ENCODE measurements at places on chromosomes 12 and 14.

GRCh38 chr14:68535404-68536017 is 257.4 kb downstream of the ZFP36L1 start:
- no peak for DNase-seq

GRCh38 chr12:104454997-104455396 is 1.8 kb upstream of the CHST11 start:
- no peak for DNase-seq

- DNase-seq: no peak
Measured at GRCh38 chr14:67468378-67468730, 20.2 kb downstream of the TMEM229B start.

DNA sequence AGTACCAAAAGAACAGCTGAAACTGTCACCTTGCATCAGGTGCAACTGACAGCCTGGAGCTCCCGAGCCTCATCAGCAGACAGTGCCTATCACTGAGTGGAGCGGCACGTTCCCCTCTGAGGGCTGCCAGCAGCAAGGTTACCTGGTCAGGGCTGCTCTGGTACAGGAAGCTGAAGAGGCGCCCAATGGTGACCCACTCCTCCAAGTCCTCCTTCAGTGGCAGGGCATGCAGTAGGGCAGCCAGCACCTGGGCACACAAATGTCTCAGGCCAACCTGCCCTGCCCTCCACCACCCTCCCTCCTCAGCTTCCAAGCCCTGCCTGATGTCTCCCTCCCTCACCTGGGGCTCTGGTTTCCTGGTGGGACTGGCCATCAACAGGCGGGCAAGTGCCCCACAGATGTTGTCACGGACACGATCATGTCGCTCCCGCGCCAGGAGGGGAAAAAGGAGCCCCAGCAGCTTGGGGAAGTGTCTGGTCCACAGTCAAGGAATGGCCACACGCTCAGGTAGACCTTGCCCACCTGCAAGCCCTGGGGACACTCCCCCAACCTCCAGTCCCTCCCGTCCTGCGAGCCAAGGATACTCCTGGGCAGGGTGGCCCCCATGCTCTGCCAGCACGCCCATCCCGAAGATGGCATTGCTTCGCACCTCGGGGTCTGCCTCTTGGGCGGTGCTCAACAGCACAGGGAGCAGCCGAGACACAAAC is 7.1 kb downstream of the IPO4 start:
- no peak for DNase-seq

DNA sequence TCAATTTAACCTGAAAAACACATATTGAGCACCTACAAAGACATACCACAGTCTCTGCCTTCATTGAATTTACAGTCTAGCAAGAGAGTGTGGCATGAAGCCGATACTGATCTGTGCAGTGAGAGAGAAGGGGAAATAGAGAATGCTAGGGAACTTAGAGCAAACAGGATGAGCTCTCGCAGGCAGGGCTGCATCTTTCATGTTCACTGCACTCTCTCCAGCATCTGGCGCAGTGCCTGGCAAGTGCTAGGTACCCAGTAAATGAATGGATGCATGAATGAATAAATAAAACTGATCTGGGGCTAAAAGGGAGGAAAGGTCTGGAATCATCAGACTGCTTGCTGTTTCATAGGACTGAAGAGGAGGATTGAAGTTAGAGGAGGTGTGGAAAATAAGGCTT is 256.5 kb upstream of the NPAS3 start:
- DNase-seq: no peak

- DNase-seq: no peak
Measured at GRCh38 chr12:105585107-105585506, 254.6 kb downstream of the C12orf75 start.

- DNase-seq: no peak
Measured at GRCh38 chr14:64541261-64541971, 875 bp downstream of the HSPA2 start.

DNA sequence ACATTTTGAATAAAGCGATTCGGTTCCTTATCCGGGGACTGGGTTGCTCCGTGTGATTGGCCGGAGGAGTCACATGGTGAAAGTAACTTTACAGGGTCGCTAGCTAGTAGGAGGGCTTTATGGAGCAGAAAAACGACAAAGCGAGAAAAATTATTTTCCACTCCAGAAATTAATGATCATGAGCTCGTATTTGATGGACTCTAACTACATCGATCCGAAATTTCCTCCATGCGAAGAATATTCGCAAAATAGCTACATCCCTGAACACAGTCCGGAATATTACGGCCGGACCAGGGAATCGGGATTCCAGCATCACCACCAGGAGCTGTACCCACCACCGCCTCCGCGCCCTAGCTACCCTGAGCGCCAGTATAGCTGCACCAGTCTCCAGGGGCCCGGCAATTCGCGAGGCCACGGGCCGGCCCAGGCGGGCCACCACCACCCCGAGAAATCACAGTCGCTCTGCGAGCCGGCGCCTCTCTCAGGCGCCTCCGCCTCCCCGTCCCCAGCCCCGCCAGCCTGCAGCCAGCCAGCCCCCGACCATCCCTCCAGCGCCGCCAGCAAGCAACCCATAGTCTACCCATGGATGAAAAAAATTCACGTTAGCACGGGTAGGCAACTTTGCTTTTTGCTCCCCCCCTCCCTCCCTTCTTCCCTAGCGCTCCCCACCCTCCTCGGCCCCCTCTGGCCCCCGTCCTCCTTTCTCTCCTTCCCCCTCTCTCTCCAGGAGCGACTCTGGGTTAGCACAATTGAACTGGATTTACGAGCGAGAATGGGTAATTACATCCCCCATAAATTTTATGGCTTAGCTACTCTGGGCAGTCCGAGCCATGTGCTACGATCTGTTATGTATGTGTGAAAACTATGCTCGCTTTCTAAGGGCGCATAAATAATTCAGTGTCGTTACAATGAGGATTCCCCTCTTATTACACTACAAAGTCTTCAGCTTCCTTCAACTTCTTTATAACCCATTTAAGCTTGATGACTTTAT is at the start of gene HOXC4:
TSS of gene HOXC4 (plus strand) at position 85 of the 991 bp plus-strand sequence. CDS start at position 173, 88 bp downstream.
- DNase-seq: no peak

GRCh38 chr12:93060666-93061472 is 131.8 kb upstream of the EEA1 start:
- no peak for DNase-seq

DNA sequence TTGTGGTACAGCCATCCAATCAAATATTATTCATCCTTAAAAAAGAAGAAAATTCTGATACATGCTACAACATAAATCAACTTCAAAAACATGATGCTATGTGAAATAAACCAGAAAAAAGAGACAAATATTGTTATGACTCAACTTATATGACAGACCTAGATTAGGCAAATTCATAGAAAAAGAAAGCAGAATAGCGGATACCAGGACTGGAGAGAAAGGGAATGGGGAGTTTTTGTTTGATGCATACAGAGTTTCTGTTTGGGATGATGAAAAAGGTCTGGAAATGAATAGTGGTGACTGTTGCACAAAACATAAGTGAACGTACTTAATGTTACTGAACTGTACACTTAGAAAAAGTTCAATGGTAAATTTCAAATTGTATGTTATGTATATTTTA is 82.3 kb downstream of the SPPL3 start:
- DNase-seq: no peak

- no peak for DNase-seq
Measured at GRCh38 chr14:61217516-61217915, 63.6 kb downstream of the TMEM30B start.

GRCh38 chr14:22003461-22003860 is 329.8 kb upstream of the OR4E1 start:
- no peak for DNase-seq

- no peak for DNase-seq
Measured at GRCh38 chr14:91878274-91878673, 10.9 kb upstream of the TC2N start.

- DNase-seq: no peak
Measured at GRCh38 chr14:100864206-100864605, 38.3 kb downstream of the MEG3 start.

- no peak for DNase-seq
Measured at GRCh38 chr12:117998719-117999118, 17.8 kb upstream of the RFC5 start.

DNA sequence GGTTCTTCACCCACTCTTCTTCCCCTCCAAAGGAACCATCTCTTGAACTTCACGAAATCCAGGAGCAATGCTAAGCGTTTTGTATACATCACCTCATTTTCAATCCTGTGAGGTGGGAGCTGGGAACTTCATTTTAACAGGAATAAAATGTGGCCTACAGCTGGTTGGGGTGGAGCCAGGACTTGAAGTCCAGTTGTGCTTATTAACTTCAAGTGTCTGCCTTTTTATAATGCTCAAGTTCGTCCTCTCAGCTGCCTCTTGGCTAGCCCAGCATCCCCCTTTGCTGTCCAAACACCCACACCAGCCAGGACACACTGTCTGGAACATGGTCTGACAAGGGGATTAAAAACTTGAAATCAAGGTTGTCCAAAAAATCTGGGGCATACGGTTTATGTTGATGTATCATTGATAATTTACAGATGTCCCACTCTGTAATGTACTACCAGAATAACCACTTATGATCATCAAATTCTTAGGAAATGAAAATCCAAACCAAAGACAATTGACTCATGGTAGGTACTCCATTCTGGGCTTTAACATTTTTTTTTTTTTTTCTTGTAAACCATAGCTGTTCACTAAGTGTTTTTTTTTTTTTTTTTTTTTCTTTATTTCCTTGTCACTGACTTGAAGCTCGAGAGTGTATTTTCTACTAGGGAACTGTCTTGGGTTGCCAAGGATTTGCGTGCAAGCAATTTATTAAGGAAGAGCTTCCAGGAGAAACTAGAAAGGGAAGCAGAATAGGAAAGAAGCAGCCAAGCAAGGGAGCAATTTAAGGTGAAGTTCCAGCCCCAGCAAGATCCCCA is 252.3 kb downstream of the EFCAB11 start:
- no peak for DNase-seq

DNA sequence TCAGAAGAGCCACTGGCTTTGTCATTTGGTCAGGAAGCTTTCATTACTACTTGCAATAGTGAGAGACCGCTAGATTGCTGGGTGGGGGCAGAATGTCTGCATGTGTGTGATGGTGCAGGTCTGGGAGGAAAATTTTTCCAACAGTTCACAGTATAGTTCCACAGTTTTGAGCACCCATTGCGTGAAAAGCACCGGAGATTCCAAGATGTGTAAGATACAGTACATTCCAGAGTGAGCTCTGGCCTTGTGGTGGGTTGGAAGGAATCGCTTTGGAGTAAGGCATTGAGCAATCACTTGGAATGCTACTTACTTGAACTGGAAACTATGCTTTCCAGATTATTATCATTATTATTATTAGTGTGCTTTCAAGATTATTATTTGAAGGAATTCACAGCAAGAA is 47.6 kb upstream of the FRMD6 start:
- DNase-seq: no peak

DNA sequence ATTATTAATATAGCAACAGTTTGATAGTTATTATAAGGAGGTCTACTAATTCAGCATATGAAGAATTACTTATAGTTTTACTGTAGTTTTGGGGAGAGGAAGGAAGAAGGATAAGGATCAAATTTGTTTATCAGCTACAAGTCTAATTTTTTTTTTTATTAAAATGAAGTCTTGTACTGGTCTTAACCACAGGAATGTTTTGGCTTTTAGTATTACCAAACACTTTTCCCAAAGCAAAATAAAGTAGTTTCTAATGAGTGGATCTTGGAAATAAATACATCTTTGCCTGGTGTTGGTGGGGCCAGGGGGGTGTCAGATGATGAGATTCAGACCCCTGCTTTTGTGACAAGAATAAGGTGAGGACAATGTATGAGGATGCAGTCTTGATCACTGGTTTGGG is 57.2 kb upstream of the ZDHHC17 start:
- DNase-seq: no peak

- DNase-seq: no peak
Measured at GRCh38 chr12:32089156-32089555, 17.5 kb upstream of the BICD1 start.

- no peak for DNase-seq
Measured at GRCh38 chr12:78559886-78560285, 304.7 kb upstream of the SYT1 start.

GRCh38 chr14:74504412-74504811 is 10.8 kb downstream of the ISCA2 start:
- no peak for DNase-seq

- no peak for DNase-seq
Measured at GRCh38 chr14:96204151-96205058, at the start of gene BDKRB2. BDKRB2 (plus strand) TSS chr14:96204839; CDS start chr14:96237108, 32,269 bp downstream.

DNA sequence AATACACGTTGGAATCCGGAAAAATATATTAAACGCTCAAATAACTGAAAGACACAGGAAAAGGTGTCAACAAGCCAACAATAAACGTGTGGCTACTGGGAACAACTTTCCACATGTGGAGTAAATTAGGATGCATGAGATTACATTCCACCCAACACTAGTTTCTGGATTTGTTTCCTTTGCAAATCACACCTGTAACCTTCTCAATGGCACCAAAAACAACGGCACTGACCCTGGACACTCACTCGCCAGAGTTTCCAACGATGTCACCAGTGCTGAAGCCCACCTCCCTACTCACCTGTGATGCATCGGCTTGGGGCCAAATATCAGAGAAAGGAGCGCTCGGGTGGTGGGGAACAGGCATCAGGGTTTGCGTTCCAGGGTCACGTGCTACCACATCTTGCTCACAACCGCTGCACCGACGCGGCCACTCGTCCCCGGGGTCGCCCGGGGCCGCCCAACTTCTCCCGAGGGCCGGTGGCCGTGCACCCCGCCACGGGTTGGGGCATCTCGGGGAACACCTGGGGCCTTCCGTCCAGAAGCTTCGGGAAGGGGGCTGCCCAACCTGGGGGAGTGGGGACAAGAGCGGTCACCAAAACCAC is 629 bp downstream of the PRDM4 start:
- no peak for DNase-seq

DNA sequence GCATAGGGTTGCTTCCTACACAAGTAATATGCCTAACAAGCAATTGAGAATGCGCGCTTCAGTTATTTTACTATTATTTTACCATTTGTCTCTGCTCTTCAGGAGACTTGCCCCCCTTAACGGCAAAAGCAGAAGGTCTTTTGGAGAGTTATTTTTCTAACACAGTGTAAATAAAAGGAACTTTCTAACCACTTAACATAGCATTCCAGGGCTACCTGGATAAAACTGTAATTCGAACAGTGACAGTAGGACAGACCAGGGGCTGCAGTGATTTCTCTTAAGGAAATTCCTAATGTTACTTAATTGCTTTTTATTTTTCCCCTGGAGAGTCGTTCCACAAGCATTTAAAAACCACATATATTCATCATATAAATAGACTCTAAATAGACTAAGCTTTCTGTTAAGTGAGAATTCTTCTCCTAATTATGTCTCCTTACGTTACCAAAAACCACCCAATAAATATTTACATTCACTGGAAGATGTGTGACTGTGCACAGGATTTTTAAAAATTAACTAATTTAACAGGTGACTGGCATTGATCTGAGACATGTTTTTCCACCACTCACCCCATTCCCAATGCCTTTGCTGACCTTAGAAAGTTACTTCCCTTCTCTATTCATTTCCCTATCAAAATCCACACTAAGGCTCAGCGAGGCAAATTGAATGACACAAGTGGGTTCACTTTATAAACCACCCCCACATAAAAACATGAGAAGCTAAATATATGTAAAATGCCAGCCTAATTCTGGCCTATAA is 72.4 kb downstream of the RNF34 start:
- no peak for DNase-seq

GRCh38 chr14:106564058-106564643 is 1037.8 kb downstream of the TMEM121 start:
- no peak for DNase-seq

GRCh38 chr14:103891667-103892215 is 36.5 kb upstream of the TDRD9 start:
- no peak for DNase-seq

Measured in activated CD8-positive, alpha-beta memory T cell treated with anti-CD3 and anti-CD28 coated beads for 4 hours (primary cell).